ENCODE measurements at places on chromosomes 6 and 20. TPM values are rescaled to one million over a fixed set of nuclear protein-coding genes. Genes with fewer than 3 reads are reported as not detected.

- H3K27ac ChIP-seq: no peak overlapping the region
- no peaks in the 10 kb centered on the region for H3K27me3 ChIP-seq
- peak; percentile 72 for DNase-seq
- H3K4me1 ChIP-seq: no peaks in the 10 kb centered on the region
- no peak overlapping the region for H3K4me3 ChIP-seq
- H3K36me3 ChIP-seq: no peaks in the 10 kb centered on the region
Measured at GRCh38 chr6:34543421-34543820, 12.7 kb downstream of the SPDEF start.

DNA sequence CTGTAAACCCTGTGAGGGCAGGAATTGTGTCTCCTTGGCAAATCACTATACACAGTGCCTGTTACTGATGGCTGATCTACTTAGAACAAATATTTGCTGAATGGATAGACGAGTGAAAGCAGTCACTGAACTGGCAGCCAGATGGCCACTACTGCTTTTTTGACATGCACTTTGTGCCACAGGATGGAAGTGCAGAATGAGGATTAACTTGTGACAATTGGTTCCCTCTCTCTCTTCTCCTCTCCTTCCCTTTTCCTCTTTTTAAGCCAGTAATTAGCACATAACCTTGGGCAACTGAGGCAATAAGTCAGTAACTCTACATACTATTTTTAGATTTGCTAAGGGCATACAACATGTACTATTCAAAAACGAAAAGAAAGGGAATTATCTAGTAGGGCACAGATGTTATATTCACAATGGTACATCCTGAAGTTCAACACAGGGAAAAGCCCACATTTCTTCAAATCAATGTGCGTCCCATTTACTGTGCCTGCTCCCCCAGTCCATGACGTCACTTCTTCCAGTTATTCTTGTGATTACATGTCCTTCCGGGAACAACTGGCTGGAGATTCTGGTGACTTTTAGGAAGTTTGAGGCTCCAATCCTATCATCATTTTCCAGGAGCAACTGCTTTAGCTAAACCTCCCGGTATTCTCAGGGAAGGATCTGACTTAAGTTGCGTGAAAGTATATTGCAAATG lies 17.0 kb upstream of the RPS6KA2 start:
- H3K27me3 ChIP-seq: no peaks in the 10 kb centered on the region
- H3K36me3 ChIP-seq: no peaks in the 10 kb centered on the region
- H3K27ac ChIP-seq: no peak overlapping the region
- H3K4me1 ChIP-seq: no peaks in the 10 kb centered on the region

DNA sequence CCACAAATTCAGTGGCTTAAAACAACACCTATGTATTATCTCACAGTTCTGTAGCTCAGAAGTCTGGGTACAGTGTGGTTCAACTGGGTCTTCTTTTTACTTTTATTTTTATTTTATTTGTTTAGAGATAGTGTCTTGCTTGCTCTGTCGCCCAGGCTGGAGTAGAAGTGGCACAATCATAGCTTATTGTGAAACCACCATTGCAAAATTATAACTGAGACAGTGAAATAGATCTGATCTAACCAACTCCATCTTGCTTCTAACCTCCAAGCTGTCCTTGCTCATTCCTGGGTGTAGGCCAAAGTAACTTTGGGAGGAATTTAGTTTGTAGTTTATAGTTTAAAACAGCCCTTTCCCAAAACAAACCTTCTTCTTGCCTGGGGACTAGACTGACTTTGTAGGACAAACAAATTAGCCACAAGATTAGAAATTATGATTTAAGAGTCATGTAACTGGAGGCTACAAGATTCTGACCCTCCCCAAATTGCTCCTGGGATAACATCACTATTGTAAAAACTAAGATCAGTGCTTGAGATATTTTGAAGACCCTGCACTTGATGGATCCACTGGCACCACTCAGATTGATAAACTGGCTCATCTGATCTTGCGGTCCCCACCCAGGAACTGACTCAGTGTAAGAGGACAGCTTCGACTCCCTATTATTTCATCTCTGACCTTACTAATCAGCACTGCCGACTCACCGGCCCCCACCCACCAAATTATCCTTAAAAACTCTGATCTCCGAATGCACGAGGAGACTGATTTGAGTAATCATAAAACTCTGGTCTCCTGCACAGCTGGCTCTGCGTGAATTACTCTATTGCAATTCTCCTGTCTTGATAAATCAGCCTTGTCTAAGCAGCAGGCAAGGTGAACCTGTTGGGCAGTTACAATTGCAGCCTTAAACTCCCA lies 193.4 kb upstream of the CDYL start:
- H3K4me1 ChIP-seq: no peaks in the 10 kb centered on the region
- peak; percentile 77 for DNase-seq
- no peak overlapping the region for H3K4me3 ChIP-seq
- no peak overlapping the region for H3K27ac ChIP-seq
- H3K36me3 ChIP-seq: no peaks in the 10 kb centered on the region

The CAP2 gene
- total RNA-seq: 106 TPM
